ENCODE measurements at places on chromosomes 5 and 9.
A peak's percentile ranks its signal among the peaks of the same experiment; 100 is the strongest.

- no peak for DNase-seq
These were observed 390.2 kb upstream of the SGCD start for GRCh38 chr5:155936520-155937406.

GRCh38 chr5:105836887-105837286, 1833.8 kb downstream of the EFNA5 start:
- DNase-seq = no peak

- DNase-seq = no peak
These were observed 69.2 kb upstream of the CTNND2 start for GRCh38 chr5:11973469-11973868.

GRCh38 chr5:173159256-173159655, 14.9 kb downstream of the BNIP1 start:
- DNase-seq = no peak

DNA sequence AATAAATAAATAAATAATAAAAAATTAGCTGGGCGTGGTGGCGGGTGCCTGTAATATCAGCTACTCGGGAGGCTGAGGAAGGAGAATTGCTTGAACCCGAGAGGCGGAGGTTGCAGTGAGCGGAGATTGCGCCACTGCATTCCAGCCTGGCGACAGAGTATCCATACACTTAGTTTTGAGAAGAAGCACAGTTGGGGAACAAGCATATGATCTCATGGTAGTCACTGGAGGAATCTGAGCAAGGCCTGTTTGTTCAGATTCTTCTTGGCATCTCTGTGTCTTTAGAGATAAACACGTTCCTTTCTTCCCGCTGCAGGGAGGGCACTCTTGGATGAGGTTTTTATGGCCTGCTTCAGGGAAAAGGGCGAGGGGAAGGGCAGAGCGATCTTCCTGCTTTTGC, 15.6 kb upstream of the DENND1A start:
- DNase-seq = no peak

- peak; percentile 59 for DNase-seq
These were observed 11.3 kb downstream of the C9orf50 start for GRCh38 chr9:129609486-129610212.

- no peak for DNase-seq
These were observed 3.3 kb upstream of the TXN start for GRCh38 chr9:110259566-110259965.

GRCh38 chr5:169088028-169088725, 212.8 kb downstream of the SLIT3 start:
- no peak for DNase-seq

All from suppressor macrophage (primary cell).